ENCODE measurements at places on chromosomes 4 and X. TPM values are rescaled to one million over a fixed set of nuclear protein-coding genes. Genes with fewer than 3 reads are reported as not detected.

GC gene
- total RNA-seq: 2.5 TPM

TGIF2LX gene
- not detected for total RNA-seq

SHROOM4 gene
- total RNA-seq: 3.2 TPM

TIMP1 gene
- total RNA-seq: 143 TPM

- DNase-seq: no peak
- no peak overlapping the region for H3K4me3 ChIP-seq
- H3K27ac ChIP-seq: no peak overlapping the region
- H3K4me1 ChIP-seq: no peaks in the 10 kb centered on the region
- no peaks in the 10 kb centered on the region for H3K27me3 ChIP-seq
These were observed 178.2 kb downstream of the FAT4 start for GRCh38 chr4:125492957-125493356.

DNA sequence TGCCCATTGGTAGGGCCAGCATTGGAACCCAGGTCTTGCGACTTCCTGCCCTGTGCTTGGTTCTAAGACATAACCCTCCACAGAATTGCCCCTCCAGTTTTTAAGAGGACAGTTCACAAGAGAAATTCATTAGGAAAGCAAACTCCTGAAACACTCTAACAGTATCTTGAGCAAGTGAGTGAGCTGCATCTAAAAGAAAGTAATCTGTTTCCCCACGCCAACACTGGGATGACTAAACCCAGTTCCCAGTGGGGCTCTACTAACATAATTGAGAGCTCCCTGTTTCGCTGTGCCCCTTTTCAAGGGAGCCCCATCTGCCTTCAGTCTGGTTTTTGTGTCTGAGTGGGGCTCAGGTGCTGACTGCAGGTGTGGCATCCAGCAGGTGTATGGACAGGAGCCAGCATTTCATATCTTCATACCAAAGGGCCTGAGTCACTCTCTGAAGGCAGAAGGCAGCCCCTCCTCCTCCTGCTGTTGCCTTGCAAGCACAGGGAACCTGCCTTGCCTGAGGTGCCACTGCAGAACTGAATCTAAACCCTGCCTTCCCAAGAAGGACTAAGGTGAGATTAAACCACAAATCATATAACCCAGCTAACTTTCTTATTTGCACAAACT lies 8.0 kb downstream of the AMOT start:
- H3K4me3 ChIP-seq: no peak overlapping the region
- peaks cover 36% of the 10 kb centered on the region for H3K4me1 ChIP-seq
- no peak overlapping the region for H3K27ac ChIP-seq
- DNase-seq: peak; percentile 81
- H3K27me3 ChIP-seq: no peaks in the 10 kb centered on the region

GRCh38 chr4:132114885-132115284 lies 1034.2 kb upstream of the PCDH10 start:
- H3K27me3 ChIP-seq: no peaks in the 10 kb centered on the region
- H3K4me3 ChIP-seq: no peak overlapping the region
- DNase-seq: no peak
- no peak overlapping the region for H3K27ac ChIP-seq
- H3K4me1 ChIP-seq: no peaks in the 10 kb centered on the region

- peaks cover 24% of the 10 kb centered on the region for H3K4me1 ChIP-seq
- H3K4me3 ChIP-seq: peak overlapping the region; percentile 82
- H3K27me3 ChIP-seq: no peaks in the 10 kb centered on the region
- peaks cover 38% of the 10 kb centered on the region for H3K36me3 ChIP-seq
These were observed 868 bp downstream of the AFAP1 start for GRCh38 chr4:7938609-7939376.

GRCh38 chr4:6926681-6927478 lies 17.3 kb downstream of the TBC1D14 start:
- no peak overlapping the region for H3K27ac ChIP-seq
- H3K36me3 ChIP-seq: peaks cover 5% of the 10 kb centered on the region
- H3K4me1 ChIP-seq: no peaks in the 10 kb centered on the region
- no peak overlapping the region for H3K4me3 ChIP-seq

- no peak for DNase-seq
- H3K27ac ChIP-seq: no peak overlapping the region
These were observed 96.7 kb upstream of the FTHL17 start for GRCh38 chrX:31168551-31168950.

DNA sequence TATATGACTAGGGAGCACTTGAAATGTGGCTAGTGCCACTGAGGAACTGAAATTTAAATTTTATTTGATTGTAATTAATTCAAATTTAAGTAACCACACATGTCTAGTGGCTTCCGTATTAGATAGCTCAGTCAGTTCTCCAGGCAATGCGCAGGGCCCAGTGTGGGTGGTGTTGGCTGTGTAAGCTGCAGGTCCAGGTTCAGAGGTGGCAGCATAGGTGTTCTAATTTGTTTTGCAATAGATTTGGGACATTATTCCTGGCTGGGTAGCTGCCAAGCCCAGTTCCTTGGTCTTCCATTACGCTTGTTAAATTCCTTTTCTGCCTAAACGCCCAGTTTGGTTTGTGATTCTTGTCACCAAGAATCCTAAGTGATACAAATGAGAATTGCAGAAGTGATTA lies 79.5 kb downstream of the FAM184B start:
- no peaks in the 10 kb centered on the region for H3K36me3 ChIP-seq
- H3K4me3 ChIP-seq: no peak overlapping the region
- no peak overlapping the region for H3K27ac ChIP-seq
- DNase-seq: no peak
- H3K27me3 ChIP-seq: no peaks in the 10 kb centered on the region

DNA sequence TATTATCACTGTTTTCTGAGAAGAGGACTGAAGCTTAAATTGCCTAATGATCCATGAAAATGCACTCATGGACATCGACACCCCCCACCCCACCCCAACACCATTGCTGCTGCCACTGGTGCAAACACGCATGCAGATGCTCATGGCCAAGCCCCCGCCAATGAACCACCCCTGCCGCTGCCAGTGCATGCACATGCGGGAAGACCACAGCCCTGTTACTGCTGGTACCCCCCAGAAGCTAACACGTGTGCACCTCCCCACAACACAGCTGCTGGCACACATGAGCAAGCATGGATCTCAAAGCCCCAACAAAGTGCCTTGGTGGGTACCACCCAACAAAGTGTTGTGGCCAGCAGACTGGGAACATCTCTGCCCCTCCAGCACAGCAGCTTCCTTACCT lies 594.1 kb upstream of the FAT1 start:
- no peaks in the 10 kb centered on the region for H3K36me3 ChIP-seq
- H3K4me3 ChIP-seq: no peak overlapping the region
- H3K4me1 ChIP-seq: no peaks in the 10 kb centered on the region
- no peaks in the 10 kb centered on the region for H3K27me3 ChIP-seq
